ENCODE measurements at places on chromosomes 7 and 10.

DNA sequence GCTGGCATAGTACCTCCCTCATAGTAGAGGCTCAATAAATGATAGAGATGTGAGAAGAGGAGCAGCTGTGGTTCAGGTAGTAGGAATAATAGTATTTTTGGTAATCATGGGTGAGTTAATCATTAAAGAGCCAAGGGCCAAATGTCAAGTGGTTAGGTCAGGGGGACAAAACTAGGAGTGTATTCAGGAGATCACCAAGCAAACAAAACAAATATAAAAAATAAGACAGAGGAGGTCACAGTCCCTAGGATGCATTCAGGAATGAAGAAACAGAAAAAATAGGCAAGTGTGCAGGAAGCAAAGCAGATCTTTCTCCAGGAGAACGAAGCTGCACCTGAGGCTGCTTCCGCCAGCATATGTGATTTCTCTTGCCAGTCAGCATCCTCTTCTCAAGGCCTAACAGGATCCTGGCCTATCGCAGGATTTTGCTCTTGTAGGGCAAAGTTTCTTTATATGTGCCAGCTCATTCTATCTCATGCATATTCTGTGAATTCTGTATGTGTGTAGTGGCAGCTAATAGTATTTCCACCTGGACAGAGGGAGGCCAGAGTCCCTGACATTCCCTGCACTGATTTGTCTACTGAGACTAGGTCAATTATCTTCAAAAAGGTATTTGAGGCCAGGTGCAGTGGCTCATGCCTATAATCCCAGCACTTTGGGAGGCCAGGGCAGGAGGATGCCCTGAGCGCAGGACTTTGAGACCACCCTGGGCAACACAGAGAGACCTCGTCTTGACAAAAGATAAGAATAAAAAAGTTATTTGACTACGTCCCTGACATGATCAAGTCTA is 82.7 kb downstream of the AKR1D1 start:
- DNase-seq: no peak

DNA sequence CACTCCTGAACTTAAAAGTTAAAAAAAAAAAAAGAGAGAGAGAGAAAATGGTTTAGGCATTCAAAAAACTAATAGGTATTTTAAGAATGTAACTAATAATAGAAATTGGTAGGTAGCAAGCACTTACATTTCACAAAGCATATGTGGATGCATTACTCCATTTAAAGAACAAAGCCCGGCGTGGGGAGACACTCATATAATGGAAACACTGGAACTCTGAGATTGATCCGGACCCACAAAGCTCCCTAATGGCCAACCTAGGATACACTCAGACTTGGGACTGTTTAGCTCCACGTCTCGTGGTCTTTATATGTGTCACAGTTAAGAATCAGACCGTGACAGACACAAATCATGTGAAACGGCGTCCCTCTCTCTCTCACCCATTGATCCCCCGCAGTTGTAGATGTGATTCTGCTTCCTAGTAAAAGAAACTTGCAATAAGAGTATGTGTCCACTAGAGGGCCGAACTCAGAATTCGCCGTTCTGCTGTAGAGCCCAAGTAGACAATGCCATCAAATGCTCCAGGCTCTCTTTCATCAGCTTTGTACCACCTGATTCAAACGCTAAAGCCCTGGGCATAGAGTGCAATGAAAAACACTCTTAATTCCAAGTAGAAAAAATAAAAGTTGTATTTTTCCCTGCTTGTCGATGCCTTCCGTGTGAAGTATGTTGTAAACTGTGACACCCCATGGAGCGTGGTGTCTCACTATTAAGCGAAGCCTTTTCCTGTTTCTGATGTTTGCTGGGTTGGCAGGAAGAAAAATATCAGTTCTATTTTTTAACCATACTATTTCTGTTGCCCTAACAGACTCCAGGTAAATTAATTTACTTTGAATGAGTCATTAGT is 429.0 kb upstream of the MTPN start:
- peak; percentile 16 for DNase-seq

DNA sequence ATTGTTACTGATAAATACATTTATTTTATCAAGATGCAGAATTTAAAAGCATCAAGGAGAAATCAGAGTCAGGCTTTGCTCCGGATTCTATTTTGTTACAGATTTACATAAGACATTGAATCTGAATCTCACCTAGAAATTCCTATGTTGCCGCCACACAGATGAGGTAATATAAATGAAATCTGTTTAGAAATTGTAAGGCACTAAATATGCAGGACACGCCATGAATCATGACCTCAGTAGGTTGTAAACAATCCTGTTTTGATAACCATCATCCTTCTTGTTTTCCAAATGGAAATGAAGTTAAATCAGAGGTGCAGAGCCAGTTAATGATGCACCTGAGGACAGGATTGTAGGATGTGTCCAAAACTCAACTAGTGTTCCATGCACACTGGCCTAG is 778.0 kb downstream of the MAGI2 start:
- DNase-seq: no peak

DNA sequence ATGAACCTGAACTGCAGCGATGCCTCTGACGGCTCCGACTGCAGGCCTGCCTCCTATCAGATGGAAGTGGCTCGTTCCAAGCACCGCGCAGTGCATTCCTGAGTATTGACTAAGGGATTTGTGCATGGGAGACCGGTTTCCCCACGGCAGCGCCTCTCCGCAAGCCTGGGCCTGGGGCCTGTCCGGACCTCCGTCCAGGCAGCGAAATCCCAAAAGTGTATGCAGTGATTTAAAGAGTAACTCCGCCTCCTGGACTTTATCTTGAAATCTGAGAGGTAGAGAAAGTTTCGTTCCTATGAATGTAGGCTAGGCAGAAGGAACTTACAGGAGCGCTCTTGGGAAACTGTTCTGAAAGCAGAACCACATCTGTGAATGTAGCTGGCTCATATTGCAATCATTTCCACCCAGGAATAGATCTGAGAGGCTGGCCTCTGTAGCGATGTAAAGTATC is 106.2 kb upstream of the CELF2 start:
- DNase-seq: peak; percentile 79

- DNase-seq: no peak
Measured at GRCh38 chr7:80478683-80479082, 33.2 kb downstream of the GNAT3 start.

- DNase-seq: no peak
Measured at GRCh38 chr10:100655760-100656421, 89.5 kb upstream of the PAX2 start.

GRCh38 chr10:6383096-6383812 is 180.5 kb downstream of the PFKFB3 start:
- no peak for DNase-seq

- DNase-seq: no peak
Measured at GRCh38 chr10:133590226-133590969, 25.0 kb upstream of the SYCE1 start.

DNA sequence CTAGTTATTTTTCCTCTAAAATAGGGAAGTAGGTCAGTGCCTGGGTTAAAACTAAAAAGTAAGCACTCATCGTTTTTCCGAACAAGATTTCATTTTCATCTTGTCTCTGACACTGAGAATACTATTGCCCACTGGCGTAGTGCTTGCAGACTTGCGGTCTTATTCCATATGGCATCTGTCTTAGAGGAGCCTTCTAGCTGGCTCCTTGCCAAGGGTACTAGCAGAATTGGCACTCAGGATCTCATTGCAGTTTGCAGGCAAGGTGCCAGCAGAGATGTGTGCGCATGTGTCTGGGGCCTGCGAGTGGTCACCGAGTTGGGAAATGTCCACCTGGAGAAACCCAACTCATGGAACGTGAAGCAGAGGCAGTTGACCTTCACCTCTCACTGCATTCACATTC is 143.4 kb downstream of the CELF2 start:
- no peak for DNase-seq

GRCh38 chr7:155109121-155109520 is 39.0 kb downstream of the HTR5A start:
- DNase-seq: no peak

- no peak for DNase-seq
Measured at GRCh38 chr10:58438340-58438871, 53.2 kb downstream of the TFAM start.

GRCh38 chr7:131583430-131583829 is 27.0 kb upstream of the PODXL start:
- no peak for DNase-seq

DNA sequence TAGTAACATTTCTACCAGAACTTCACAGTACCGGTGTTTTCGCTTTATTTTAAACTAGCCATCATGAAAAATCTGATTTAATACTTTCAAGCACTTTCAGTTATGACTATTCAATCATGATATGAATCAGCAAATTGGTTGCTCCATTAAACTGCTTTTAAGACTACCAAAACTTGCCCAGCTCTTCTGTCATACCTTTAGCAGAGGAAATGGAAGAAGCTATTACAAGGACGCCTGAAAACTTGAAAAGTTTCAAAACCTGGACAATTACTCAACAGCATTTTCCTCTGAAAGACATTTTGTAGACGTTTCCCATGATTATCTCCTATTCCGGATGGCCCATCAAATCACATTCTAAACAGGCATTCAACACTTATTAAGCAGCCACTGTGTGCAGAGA is 2.0 kb downstream of the JAZF1 start:
- DNase-seq: no peak

GRCh38 chr7:104933521-104933988 is 80.5 kb upstream of the KMT2E start:
- no peak for DNase-seq

DNA sequence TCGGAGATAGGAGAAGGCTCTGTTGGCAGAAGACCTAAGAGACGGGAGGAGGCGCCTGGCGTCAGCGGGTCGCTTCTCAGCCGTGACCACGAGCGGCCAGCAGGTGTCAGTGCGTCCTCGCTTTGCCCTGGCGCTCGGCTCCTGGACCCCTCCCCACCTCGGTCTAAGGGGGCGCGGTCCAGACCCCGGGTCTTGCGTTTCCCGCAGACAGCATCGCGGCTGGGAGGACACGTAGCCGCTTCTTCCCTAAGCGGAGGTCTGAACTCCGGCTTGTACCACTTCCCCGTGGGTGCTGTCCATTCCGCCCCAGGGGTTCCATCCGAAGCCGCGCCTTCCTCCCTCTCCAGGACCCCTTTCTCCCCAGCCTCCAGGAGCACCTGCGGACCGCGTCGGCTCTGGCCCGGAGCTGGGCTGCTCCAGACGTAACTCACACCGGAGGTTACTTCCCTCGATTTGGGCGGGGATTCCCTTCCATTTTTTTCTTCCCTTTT is 593 bp upstream of the ADRA2A start:
- DNase-seq: no peak

- DNase-seq: no peak
Measured at GRCh38 chr10:107565014-107565413, 400.5 kb upstream of the SORCS1 start.

- DNase-seq: no peak
Measured at GRCh38 chr7:38453168-38453567, 178.0 kb downstream of the AMPH start.

DNA sequence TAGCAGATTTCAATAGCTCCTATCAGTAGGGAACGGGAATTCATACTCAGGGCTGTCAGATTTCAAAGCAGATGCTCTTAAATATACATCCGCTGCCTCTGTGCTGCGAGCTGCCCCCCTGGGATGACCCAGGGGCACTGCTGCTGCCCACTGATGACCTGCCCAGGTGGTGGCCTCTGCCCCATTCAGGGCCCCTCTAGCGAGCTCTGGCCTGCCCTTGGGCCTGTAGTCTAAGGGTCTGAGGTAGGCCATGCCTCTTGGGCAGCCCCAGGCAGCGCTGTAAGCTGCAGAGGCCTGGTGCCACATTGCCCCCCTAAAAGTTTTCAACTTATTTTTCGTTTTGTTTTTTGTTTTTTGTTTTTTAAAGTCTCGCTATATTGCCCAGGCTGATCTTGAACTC is 50.6 kb upstream of the SH2B2 start:
- no peak for DNase-seq

- DNase-seq: no peak
Measured at GRCh38 chr7:111408724-111409123, 153.6 kb downstream of the IMMP2L start.

DNA sequence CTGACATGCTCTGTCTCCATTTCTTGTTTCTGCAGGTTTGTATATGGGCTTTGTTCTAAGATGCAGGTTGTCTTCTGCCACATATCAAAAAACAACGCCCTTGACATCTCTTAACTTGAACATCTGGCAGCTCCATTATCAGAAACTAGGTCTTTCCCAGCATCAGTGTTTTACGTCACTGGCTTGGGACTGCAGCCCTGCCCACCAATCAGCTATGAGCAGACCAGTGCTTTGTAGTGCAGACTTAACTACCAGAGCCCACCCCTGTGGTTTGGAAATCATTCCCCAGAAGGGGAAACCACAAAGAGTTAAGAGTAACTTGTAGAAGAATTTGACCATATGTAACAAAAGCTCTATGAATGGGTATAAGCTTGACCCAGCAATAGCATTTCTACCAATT is 132.4 kb downstream of the SEPTIN14 start:
- DNase-seq: no peak

DNA sequence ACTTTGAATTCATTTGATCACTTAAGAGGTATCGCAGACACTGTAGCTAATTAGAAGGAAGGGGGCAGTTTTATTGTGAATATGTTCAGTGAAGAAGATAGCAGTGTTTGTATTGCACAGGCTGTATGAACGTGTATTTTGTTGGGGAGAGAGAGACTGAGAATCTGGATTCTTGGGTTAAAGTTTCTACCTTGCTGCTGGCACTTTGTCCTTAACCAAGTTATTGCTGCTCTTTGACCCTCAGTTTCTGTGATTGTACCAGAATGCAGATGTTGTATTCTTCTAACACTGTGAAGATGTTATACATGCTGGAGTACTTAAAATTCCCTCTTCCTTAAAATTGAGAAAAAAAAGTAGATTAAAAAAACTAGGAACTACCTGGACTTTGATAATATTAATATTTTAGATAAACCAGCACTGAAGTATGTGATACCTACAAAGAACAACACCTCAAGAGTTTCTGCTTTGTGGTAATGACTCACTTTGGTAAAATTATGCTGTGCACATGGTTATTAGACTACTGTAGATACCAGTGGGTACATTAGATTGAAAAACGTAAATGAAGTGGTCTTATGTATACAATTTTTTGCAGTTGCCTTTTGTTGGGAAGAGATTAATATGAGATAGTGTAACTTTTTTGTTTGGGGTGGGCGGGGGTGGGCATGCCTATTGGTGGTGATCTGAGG is 321.3 kb downstream of the AUTS2 start:
- DNase-seq: no peak

DNA sequence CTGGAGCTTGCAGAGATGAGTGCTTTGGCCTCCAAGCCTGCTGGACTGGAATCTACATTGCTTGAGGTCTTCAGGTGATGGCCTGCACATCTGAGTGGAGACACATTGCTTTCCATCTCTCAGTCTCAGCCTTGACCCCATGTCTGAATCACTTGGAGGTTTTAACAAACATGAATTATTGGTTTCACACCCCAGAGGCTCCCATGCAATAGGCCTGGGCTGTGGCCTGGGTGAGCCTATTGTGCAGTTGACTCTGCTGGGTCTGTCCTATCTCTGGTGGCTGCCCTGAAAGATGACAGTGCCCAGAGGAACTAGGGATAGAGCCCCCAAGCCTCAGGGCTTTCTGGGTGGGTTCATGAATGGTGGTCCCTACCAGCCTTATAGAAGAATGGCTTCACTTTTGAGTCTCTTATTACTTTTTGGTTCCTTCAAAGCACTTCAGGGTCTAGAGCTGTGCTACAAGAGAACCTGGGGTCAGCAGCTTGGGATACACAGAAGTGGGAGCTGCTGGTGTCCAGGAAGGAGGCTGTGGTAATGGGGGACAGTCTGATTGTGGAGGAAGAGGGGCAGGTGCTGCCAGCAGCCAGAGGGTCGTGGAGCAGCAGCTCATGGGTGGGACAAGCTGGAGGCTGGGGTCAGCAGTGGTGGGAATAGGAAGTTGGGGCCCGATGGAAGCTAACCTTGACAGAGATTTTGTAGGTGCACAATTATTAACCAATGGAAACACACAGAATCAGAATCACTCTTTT is 5.5 kb downstream of the RAMP3 start:
- DNase-seq: no peak

- no peak for DNase-seq
Measured at GRCh38 chr10:68832601-68833000, 5.3 kb downstream of the STOX1 start.

- peak; percentile 14 for DNase-seq
Measured at GRCh38 chr7:123494193-123494796, 40.1 kb downstream of the IQUB start.
